Islet precursor cell (in vitro differentiated cells): ENCODE measurements at places on chromosomes 6 and 20.

DNA sequence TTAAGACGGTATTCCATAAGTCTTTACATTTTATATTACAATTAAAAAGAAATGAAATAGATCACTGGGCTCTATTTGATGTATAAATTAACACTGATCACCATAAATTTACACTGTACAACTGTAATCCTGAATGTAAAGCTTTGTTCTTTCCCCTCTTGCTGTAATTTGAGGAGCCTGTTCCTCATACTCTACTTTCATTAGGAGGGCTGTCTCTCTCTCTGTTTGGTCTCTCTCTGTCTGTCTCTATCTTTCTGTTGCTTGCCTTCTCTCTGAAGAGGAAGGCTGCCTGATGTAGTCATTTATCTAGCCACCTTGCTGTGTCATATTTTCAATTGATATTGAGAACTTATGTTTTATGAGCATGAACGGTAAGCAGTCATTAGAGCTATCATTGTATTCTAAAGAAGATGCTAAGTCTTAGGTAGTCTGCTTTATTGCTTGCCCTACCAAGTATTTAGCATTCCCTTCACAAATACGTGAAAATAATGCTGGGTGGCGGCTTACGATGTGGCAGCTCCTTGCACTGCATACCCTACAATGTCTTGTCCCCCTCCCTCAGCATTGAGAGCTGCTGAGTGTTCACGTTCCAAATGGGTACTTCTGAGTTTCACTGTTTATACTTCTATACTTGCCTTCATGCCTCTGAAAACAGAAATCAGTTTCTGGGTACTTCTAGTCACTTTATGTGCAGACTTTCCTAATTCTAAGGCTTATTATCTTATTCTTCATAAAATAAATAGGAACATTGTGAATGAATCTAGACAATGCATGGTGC is 205.5 kb downstream of the NKAIN2 start:
- DNase-seq: no peak

DNA sequence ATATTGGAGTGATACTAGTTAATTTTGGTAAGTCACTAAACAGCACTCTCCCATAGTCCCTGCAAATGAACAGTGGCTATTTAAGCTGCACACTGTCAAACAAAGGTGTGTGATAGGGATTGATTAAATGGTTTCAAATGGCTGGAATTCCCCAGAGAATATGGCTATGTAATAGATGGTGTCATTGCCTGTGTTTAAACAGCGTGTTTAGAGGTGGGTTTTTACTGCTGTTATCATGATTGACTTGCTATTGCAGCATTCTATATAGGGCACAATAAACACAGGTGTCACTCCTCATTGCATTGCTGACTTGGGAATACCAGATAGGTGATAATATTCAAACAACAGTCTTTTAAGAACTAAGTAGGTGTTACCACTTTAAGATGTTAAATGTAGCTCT is 171.7 kb upstream of the MAN1A1 start:
- DNase-seq: no peak

- no peak for DNase-seq
Observed at GRCh38 chr6:138290423-138290962, 72.2 kb upstream of the PBOV1 start.

GRCh38 chr6:113481458-113481857 is 375.7 kb upstream of the MARCKS start:
- no peak for DNase-seq

GRCh38 chr6:166284640-166285039 is 23.6 kb downstream of the PRR18 start:
- no peak for DNase-seq

DNA sequence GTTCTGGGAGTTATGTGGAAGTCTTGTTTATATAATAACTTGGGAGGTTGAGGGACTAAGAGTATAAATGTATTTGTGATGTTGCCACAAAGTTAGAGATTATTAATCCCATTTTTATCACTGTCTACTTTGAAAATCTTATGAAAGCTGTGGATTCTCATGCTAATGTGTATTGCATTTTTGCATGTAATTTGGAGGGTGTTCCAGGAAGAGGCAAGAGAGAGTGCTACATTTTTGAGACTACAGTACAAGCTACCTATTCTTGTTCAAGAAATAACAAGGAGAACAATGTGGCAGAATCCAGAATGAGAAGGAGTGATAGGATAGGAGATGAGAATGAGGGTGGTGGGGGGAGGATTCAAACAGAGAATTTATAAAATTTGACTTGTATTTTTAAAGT is 34.9 kb downstream of the VTA1 start:
- no peak for DNase-seq

DNA sequence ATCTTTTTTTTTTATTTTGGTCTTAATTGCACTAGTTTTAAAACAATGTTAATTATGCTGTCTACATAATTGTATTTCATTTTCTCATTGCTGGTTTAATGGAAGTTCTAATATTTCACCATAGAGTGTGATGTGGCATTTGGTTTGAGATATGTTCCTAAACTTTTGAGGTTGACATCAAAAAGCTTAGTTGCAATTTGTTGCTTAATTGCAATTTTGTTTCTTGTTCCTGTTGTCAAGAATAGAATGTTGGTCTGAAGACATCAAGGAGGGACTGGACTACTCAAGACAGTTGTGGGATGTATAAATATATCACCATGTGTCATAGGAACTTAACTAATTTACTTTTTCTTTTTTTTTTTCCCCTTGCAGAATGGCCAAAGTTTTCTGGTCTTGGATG is 12.5 kb downstream of the HSF2 start:
- DNase-seq: no peak

DNA sequence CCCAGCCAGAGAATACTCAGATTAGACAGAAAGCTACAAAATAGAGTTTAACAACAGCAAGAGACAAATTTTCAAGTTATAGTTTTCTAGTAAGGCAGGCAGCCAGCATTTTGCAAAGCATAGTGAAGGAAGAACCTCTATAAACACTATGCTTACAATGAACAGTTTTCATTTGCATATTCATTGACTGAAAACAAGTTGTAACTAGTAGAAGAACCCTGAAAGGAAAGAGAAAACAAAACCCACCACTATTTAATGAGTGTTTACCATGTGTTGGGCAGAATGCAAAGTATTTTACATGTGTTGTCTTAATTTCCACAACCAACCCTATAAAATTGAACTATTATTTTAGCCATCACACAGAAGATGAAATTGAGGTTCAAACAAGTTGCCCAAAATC is 196.1 kb downstream of the UBE3D start:
- no peak for DNase-seq

DNA sequence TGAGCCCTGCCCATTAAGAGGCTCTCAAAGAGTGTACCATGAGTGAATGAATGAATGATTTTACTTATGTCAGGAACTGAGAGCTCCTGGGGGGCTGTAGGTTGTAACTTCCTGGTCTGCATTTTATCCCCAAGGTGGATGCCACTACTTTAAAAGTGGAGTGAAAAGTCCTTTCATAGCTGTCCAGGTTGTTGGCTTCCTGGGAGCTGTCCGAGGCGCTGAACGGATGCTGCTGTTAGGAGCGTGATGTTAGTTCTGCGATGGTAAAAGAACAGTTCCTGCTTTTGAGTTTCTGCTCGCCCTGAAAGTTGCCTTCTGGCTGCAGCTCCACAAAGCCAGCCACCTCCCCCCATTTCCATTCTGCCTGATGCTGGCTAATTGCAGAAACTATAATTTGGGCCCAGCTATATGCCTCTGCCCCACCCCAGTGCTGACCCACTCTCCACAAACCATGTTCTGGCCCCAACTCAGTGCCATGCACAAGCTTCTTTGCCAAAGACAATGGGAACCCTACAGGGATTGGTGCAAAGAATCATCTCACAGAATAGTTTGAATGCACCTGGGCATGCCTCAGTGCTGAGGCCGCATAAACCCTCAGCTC is 330.9 kb upstream of the CDH4 start:
- DNase-seq: peak; percentile 71

DNA sequence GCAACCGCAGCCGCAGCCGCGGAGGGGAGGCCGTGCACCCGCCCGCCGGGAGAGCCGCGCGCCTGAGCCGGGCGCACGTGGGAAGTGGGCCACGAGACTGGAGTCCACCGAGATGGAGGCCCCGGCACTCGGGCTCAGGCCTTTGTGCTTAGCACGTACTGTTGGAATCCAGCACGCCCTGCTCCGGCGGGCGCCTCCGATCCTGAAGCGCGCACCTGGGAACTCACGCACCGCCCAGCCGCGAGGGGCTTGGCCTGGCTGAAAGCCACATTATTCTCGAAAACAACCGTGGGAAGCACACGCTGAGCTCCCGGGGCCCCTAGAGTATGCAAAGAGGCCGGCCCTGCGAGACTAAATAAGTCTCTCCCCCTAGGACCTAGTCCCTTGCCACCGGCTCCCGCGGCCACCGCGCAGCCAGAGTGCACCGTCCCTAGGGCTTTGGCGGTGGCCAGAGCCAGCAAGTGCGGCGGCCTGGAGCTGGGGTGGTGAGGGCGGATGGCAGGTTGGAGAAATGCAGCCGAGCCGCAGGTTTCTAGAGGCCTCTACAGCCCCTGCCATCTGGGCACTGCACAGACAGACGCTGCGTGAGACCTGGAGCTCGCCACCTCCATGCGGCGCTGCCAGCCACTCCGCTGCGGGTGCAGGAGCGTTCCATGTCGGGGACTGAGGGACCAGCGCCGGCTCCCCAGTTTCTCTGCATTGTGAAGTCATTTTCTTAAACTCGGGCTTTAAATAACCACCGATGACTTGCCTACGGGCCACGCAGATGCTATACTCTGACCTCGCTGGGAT is 42.0 kb upstream of the LY86 start:
- DNase-seq: peak; percentile 73

DNA sequence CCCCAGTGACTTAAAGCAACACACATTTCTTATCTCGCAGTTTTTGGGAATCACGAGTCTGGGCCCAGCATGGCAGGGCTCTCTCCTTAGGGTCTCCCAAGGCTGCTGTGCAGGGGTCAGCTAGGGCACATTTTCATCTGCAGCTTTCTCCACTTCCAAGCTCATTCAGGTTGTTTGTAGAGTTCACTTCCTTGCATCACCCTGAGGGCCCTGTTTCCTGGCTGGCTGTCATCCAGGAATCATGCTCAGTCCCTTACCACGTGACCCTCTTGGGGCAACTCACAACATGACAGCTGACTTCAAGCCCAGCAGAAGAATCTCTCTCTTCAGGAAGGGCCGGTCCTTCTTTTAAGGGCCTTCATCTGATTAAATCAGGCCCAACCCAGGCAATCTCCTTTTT is 21.3 kb downstream of the SNAP25 start:
- DNase-seq: no peak

GRCh38 chr6:157253699-157254098 is 69.6 kb downstream of the TMEM242 start:
- DNase-seq: no peak

- DNase-seq: no peak
Observed at GRCh38 chr6:133544419-133544818, 303.3 kb downstream of the EYA4 start.

DNA sequence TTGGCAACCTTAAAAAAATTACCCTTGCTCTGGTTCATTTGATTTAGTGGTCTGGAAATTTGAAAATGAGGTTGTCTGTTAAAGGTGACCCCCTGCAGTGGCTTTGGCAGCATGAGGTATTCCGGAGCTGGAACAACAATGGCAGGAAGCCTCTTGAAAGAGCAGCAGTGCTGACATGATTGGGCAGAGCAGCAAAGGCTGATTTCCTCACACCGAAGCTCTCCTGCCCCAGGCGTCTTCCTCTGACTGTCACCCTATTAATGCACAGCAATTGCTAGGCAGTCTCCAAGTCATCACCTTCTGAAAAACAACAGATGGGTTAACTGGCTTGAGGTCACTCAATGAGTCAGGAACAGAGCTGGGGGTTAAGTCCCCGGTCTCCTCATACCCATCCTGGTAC is 241.8 kb upstream of the MMS22L start:
- peak; percentile 97 for DNase-seq

DNA sequence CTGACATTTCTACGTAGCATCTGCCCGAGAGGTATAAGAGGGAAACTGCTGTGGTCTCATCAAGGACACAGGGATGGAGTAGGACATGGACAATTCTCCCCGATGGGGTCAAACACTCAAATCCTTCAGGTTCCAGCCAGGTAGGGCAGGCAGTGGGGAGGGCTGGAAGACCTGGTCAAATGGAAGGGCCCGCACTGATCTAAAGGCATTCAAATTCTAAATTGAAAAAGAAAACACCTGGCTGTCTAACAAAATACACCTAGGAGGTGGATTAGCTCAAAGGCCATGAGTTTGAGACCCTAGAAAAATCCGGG is 8.2 kb downstream of the DUSP15 start:
- DNase-seq: no peak

DNA sequence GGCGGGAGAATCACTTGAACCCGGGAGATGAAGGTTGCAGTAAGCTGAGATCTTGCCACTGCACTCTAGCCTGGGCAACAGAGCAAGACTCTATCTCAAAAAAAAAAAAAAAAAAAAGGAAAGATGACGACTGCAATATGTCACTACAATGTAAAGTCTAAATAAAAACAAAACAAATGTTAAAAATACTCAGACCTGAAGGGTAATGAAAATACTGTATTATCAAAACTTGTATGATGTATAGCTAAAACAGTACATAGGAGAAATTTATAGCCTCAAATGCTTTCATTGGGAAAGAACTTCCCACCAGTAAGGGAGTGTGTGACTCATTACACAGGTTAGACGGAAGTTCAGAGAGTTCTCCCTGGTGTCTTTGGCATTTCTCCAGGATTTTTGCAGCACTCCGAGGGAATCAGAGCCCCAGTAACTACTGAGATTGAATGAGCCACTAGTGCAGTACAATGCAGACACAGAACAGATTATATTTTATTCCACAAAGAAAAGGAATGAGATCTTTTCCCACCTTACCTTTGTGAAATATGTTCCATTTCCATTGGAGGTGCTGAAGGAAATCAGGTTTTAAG is 12.5 kb upstream of the RALGAPB start:
- no peak for DNase-seq

- no peak for DNase-seq
Observed at GRCh38 chr6:54959820-54960219, 113.2 kb downstream of the FAM83B start.

DNA sequence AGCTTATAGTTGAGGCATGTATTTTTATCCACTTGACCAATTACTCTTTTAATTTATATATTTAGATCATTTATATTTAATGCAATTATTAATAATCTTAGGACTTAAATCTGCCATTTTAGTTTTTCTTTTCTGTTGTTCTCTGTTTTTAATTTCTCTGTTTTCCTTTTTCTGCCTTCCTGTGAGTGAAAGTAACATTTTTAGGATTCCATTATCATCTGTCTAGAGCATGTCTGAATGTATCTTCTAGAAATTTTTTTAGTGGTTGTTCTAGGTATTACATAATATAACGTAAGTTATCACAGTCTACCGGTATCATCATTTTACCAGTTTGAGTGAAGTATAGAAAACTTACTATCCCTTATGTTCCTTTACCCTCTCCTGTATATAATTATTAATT is 197.3 kb downstream of the UNC5CL start:
- no peak for DNase-seq

- DNase-seq: peak; percentile 85
Observed at GRCh38 chr20:41316602-41317545, 657 bp downstream of the ZHX3 start.

DNA sequence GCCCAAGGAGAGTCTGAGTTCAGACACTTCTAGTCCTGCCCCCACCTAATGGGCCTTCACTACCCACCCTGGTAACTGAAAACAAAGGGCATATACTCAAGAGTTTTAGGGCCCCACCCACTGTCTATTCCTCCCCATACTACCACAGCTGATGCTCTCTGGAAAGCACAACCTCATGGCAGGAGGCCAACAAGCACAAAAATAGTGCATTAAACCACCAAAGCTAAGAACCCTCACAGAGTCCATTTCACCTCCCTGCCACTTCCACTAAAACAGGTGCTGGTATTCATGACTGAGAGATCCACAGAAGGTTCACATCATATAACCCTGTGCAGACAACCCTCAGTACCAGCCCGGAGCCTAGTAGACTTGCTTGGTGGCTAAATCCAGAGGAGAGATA is 132.1 kb upstream of the ADGRB3 start:
- no peak for DNase-seq

- no peak for DNase-seq
Observed at GRCh38 chr6:157724960-157725741, 97.9 kb upstream of the SNX9 start.
